Activated T-helper 17 cell treated with anti-CD3 and anti-CD28 coated beads, Interleukin-2, amount 50 U/mL, for 72 hours (primary cell): ENCODE measurements at places on chromosomes 5 and 9.

DNA sequence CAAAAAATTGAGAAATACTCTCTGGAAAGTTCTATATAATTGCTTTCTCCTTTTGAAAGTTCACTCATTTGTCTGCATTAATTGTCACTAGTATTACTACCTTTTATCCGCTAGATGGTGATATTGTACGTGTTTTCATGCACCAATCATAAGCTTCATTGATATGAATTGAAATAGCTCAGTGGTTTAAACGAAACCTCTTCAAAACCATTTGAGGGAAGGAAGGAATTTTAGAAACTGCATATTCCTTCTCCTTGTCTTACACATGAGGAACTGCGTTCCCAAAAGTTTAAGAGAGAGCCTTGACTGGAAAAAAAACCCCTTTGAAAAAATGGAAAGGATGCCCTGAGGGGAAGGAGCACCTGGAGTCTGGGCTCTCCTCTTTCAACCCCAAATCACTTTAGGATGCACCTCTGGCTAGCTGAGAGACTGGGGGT is 98.6 kb downstream of the YTHDC2 start:
- peak; percentile 37 for ATAC-seq
- H3K4me3 ChIP-seq: no peak overlapping the region
- H3K4me1 ChIP-seq: no peaks in the 10 kb centered on the region
- H3K36me3 ChIP-seq: no peaks in the 10 kb centered on the region

- no peaks in the 10 kb centered on the region for H3K4me1 ChIP-seq
- H3K36me3 ChIP-seq: no peaks in the 10 kb centered on the region
- peaks cover 13% of the 10 kb centered on the region for H3K27me3 ChIP-seq
- H3K27ac ChIP-seq: no peak overlapping the region
Measured at GRCh38 chr5:122267185-122267584, 44.9 kb upstream of the SNCAIP start.

- H3K4me3 ChIP-seq: no peak overlapping the region
- ATAC-seq: no peak
- H3K27me3 ChIP-seq: no peaks in the 10 kb centered on the region
Measured at GRCh38 chr5:173785400-173785799, 102.7 kb upstream of the CPEB4 start.

GRCh38 chr9:114288193-114289091 is 34.5 kb upstream of the ORM1 start:
- no peak overlapping the region for H3K4me3 ChIP-seq
- no peaks in the 10 kb centered on the region for H3K36me3 ChIP-seq
- no peak overlapping the region for H3K27ac ChIP-seq

DNA sequence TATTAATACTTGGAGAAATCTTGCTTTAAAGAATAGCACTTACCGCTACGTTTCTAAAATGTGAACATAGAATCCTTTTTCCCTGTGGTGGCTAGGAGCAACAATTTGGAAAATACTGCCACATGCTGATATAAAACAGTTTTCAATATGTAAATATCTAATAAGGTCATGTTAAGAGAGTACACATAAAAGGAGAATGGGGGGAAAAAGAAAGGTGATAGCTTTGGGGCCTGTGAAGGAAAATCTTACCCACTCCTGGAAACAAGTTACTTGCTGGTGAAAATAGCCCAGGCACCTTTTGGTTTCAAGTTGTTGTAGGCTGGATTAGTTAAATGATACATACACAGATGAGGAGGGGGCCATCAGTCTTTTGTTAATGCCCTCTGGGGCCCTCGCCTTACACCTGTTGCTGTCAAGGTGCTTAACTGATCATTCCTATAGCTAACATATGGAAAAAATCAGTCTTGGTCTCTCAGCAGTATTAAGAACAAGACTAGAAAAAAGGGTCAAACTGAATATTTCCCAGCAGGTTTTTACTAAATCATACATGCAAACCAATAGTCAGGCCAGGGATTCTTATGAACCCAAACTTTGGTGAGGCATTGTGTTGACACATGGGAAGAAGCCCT is 24.1 kb downstream of the FYB1 start:
- peaks cover 40% of the 10 kb centered on the region for H3K36me3 ChIP-seq
- H3K4me3 ChIP-seq: peak overlapping the region; percentile 91
- peaks cover 55% of the 10 kb centered on the region for H3K4me1 ChIP-seq
- H3K27me3 ChIP-seq: no peaks in the 10 kb centered on the region
- peak; percentile 8 for ATAC-seq

DNA sequence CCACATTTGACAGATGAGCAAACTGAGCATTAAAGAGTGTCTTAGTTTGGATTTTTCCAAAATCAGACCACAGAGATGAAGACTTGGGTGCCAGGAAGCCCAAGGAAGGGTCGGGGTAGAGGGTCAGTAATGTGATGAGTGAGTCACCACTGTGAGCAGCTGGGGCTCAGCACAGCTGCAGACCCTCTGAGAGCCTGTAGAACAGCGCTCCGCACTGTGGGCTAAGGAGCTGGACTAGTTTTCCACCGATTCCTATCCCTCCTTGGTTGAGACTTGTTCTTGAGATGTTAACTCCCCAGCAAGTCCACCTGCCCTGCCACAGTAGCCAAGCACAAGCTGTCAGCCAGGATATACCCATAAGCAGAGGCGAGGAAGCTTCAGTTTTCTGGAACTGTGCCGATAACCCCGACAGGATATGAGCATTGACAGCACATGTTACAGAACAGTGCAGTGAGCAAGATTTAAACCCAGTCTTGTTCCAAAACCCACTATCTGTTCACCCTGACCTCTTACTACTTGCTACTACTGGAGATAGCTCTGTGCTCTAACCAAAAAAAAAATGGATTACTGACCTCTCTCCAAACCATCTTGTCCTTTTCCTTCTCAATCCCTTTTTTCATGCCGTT is 31.8 kb downstream of the EGFLAM start:
- no peak overlapping the region for H3K27ac ChIP-seq
- ATAC-seq: no peak
- no peak overlapping the region for H3K4me3 ChIP-seq
- peaks cover 3% of the 10 kb centered on the region for H3K27me3 ChIP-seq

- peaks cover 11% of the 10 kb centered on the region for H3K4me1 ChIP-seq
- no peak for ATAC-seq
- no peak overlapping the region for H3K27ac ChIP-seq
Measured at GRCh38 chr5:61394078-61394704, 62.1 kb downstream of the ZSWIM6 start.

DNA sequence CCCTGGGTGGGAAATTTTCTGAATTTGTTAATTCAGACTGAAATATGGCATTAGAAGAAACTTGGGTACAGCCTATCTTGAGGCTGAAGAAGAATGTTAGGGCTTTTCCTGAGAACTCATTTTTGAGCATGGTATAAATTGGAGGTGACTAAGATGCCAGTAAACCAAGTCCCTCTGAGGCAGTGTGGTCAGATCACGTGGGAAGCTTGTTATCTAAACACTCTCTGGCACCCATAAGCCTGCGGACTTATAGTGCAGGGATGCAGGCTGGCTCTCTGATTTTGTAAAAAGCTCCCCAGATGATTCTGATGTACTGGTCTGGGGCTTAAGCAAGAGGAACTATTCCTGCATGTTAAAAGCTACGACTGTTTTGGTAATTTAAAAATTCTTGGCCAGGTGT is 34.3 kb downstream of the MTMR12 start:
- peak overlapping the region; percentile 74 for H3K27ac ChIP-seq
- peaks cover 35% of the 10 kb centered on the region for H3K4me1 ChIP-seq
- H3K27me3 ChIP-seq: no peaks in the 10 kb centered on the region
- peaks cover 40% of the 10 kb centered on the region for H3K36me3 ChIP-seq
- H3K4me3 ChIP-seq: peak overlapping the region; percentile 44
- peak; percentile 64 for ATAC-seq

DNA sequence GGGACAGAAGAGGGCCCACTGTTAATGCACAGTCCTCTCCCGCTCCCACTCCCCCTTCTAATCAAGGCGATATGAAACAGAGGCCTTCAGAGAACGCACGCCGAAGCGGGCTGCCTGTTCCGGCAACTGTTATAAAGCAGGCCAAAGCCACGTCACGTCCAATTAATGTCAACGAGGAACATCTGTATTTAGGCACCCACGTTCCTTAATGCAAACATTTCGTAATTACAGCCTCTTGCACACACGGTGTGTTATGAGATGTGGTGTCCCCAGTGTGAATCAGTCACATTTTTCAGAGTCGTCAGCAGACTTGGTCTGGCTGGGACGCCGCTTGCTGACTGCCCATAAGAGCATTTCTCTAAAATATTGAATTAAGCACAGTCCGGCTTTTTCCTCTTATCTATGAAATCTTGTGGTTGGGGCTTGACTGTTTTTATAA is 339.0 kb downstream of the NSG2 start:
- H3K36me3 ChIP-seq: no peaks in the 10 kb centered on the region
- H3K4me1 ChIP-seq: no peaks in the 10 kb centered on the region
- H3K27me3 ChIP-seq: peaks cover 30% of the 10 kb centered on the region
- no peak overlapping the region for H3K27ac ChIP-seq
- no peak overlapping the region for H3K4me3 ChIP-seq

GRCh38 chr9:34380511-34381315 is 4.0 kb upstream of the MYORG start:
- H3K4me1 ChIP-seq: peaks cover 7% of the 10 kb centered on the region
- no peaks in the 10 kb centered on the region for H3K36me3 ChIP-seq
- peak overlapping the region; percentile 80 for H3K4me3 ChIP-seq
- no peak overlapping the region for H3K27ac ChIP-seq
- peak; percentile 53 for ATAC-seq

DNA sequence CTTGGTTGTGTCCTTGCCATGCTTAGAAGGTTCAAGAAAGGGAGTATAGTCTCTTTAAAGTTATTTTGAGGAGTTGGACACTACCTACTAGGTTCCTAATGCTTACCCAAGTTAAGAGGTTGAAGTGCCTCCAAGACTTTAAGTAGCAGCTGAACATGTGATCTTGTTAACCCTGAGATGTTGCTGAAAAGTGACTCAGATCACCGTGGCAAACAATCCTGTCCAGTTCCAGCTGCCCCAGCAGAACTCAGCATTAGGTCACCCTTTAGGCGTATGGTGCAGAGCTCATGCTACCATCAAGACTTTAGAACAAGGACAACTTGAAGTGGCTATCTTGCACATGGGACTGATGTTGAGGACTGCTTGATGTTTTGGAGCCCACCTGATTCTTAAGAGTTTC is 22.5 kb downstream of the ZNF462 start:
- no peak overlapping the region for H3K4me3 ChIP-seq
- no peaks in the 10 kb centered on the region for H3K36me3 ChIP-seq
- no peaks in the 10 kb centered on the region for H3K27me3 ChIP-seq
- ATAC-seq: no peak

GRCh38 chr5:55344392-55344992 is 36.7 kb downstream of the MTREX start:
- ATAC-seq: no peak
- peaks cover 97% of the 10 kb centered on the region for H3K36me3 ChIP-seq
- peak overlapping the region; percentile 70 for H3K27ac ChIP-seq

DNA sequence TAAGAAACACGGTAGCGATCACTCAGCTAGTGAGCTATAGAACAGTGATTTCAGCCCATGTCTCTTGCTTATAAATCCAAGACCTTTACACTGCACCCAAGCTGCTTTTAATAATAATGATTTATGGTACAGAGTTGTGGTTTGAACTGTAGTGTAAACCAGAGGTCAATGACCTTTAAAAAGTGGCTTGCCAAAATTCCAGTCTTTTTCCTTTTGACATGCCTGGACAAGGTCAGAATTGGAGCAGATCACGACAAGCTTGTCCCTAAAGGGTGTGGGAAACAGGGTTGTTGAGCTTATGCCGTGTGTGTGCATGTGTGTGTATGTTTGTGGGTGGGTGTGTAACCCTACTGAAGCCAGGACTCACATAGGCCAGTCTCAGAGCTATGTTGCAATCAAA is 225.3 kb upstream of the CLINT1 start:
- ATAC-seq: no peak
- H3K27me3 ChIP-seq: peaks cover 30% of the 10 kb centered on the region
- H3K4me3 ChIP-seq: no peak overlapping the region
- no peaks in the 10 kb centered on the region for H3K36me3 ChIP-seq
- no peaks in the 10 kb centered on the region for H3K4me1 ChIP-seq

- H3K27ac ChIP-seq: no peak overlapping the region
Measured at GRCh38 chr9:23850242-23850689, 24.2 kb upstream of the ELAVL2 start.
